Stimulated activated CD8-positive, alpha-beta memory T cell treated with anti-CD3 and anti-CD28 coated beads, Interleukin-7, amount 100 ng/mL, for 1 hour (primary cell): ENCODE measurements at places on chromosomes 6 and 20.

DNA sequence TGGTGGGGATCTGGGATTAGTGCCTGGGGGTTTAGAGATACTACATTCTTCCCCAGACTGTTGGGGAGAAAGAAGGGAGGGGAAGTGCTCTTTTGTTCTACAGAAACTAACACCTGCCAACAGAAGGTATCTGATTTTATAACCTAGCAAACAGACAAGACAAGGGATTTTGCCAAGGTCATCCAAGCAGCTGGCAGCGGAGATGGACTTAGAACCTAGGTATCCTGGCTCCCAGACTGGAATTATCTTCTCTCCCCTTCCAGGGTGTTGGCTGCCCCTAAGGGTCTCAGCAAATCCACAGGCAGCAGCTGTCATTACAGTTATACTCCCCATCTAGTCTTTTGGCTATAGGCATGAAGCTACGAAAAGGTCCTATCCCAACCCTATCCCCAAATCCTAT lies 8.4 kb downstream of the SDC4 start:
- DNase-seq = no peak

DNA sequence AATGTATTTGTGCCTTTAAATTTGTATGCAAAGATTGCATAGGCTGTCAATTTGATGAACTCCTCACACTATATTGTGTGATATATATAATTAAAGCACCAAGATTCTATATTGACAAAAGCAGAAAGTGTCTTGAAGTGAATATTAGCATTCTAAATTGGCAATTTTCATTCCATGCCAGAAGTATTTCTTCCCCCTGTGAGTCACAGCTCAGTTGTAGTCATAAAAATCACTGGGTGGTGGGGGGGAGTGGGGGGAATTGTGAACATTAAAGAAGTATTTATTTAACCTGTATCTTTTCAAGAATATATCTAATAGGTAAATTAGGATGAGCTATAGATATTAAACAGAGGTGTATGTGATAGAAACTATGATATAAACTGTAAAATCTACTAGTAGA lies 3.1 kb upstream of the ARMC2 start:
- DNase-seq = no peak

DNA sequence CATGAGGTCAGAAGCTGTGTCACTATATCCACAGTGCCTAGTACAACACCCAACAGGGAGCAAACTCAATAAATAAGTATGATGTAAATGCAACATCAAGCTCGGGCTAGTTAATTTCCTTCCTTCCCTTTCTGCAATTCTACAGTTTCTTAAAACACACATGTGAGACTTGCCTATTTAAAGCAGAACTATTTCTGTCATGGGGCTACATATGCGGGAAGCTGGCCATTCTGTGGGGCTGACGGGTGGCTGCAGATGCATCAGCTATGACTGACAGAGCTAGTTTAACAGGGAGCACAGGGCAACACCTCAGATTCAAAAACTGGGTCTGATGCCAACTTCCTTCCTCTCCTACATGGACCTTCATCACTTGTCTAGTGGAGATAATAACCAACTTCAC lies 118.1 kb upstream of the ENPP5 start:
- DNase-seq = no peak

- no peak for DNase-seq
Measured at GRCh38 chr6:105793130-105793529, 293.0 kb upstream of the PRDM1 start.

- no peak for DNase-seq
Measured at GRCh38 chr20:32510601-32511357, 74.4 kb downstream of the NOL4L start.

- DNase-seq = no peak
Measured at GRCh38 chr20:10953437-10953836, 279.6 kb upstream of the JAG1 start.

DNA sequence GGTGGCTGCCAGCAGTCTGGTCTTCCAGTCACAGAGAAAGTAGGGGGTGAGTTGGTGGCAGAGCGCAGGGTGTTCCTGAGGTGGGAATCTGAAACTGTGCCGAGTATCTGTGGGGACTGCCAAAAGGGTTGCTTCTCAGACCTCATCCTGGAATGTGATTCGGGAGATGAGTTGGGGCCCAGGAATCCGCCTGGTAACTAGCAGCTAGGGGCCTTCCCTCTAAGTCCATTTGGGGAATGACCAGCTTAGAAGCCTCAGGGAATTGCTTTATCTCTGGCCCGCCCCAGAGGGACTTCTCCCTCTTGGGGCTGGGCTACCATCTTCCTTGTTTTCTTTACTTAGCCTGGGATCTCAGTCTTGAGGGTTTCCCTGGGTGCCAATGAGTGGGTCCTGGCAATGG lies 49.6 kb downstream of the MOCS1 start:
- no peak for DNase-seq

- DNase-seq = no peak
Measured at GRCh38 chr6:31042806-31043205, 32.5 kb downstream of the MUC22 start.

DNA sequence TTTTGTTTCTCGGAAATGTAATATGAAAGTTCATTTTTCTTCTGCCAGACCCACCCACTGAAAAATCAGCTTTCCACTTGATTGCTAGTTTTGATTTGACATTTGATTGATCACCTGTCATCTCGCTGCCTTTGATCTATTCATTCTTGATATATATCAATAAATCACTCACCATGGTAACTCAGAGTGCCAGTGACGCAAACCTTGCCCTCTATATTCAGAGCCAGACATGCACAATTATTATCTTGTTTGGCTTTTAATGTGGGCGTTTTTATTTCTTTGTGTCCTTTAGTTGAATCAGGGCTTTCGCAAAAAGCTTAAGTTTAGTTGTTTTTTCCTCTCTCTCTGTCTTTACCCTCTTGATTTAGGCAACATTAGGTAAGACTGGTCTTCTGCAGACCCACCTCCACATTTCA lies 2.0 kb downstream of the TSHZ2 start:
- DNase-seq = no peak

- no peak for DNase-seq
Measured at GRCh38 chr20:4324611-4325243, 309.4 kb upstream of the RNF24 start.

GRCh38 chr6:30322527-30323501 lies 3.9 kb upstream of the TRIM39 start:
- DNase-seq = no peak

- no peak for DNase-seq
Measured at GRCh38 chr6:1620504-1621069, 10.9 kb downstream of the FOXC1 start.

GRCh38 chr6:40346246-40346645 lies 240.9 kb downstream of the LRFN2 start:
- DNase-seq = no peak

- no peak for DNase-seq
Measured at GRCh38 chr20:50041246-50041873, 58.6 kb downstream of the SNAI1 start.

GRCh38 chr6:117498159-117498558 lies 15.7 kb downstream of the DCBLD1 start:
- DNase-seq = no peak

DNA sequence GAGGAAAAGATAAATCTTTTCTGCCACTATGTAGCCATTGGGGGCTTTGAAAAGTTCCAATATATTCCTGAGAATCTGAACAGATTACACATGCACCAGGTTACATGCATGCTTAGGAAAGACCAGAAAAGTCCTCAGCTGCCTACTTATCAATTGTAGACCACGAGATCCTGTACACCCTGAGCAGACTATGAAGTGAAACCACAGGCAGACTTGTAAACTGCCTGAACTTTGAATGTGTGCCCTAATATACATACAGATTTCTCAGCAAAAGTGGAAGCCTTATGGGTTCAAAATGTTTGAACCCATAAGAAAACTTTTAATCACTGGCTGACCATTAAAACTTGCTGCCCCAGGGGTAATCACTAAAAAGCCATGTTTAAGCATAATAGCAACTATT lies 273.5 kb upstream of the RUNX2 start:
- DNase-seq = no peak

DNA sequence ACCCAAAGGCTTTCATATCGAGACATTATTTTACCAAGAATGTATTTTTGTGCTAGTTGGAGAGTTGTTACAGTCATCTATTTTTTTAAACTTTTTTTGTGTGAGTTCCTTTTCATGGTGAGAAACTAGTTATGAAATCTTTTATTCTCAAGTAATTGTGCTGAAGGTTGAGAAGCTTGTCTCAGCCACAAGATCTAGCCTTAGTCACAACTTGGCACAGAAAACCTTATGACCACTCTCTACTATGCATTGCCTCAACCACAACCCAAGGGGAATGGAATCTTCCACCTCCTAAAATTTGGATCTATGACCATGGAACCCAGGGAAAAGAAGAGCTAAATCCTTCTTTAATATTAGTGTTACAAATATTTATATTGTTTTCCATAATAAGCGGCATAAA lies 58.5 kb downstream of the HS3ST5 start:
- no peak for DNase-seq

DNA sequence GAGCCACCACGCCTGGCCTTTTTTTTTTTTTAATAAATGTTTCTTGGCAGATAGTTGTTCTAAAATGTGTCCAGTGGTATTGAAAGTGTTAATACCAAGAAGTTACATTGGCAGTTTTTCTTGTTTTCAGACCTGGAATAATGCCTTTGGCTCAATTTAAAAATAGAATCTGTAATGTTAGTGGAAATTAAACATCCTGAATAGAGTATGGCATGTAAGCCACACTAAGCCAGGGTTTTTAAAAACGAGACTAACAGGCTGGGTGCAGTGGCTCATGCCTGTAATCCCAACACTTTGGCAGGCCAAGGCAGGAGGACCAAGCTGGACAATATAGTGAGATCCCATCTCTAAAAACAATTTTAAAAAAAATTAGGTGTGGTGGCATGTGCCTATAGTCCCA lies 25.3 kb downstream of the MCM8 start:
- no peak for DNase-seq

DNA sequence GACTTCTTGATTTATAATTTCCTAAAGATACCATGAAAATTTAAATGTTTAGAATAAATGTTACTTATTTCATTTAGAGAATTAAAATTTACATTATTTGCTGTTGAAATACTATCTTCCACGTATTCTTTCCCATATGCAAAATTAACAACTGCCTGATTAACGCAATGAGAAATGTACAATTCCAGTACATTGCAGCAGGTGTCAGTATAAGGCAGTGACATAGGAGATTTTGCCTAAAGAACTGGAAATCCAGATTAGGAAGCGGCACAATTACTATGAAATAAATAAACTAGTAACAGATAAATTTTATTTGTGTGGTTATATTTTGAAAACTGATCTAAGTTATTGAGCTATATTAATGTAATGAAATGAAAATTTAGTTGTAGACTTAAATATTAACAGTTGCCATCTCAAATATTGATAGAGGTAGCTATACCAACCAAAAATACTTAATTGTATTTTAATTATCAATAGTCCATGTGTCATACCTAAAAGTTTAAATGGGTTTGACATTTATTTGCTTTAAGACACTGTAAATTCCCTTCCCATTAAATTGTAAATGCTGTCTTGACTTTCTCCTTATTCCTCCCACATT lies 300.2 kb downstream of the UTRN start:
- DNase-seq = no peak

DNA sequence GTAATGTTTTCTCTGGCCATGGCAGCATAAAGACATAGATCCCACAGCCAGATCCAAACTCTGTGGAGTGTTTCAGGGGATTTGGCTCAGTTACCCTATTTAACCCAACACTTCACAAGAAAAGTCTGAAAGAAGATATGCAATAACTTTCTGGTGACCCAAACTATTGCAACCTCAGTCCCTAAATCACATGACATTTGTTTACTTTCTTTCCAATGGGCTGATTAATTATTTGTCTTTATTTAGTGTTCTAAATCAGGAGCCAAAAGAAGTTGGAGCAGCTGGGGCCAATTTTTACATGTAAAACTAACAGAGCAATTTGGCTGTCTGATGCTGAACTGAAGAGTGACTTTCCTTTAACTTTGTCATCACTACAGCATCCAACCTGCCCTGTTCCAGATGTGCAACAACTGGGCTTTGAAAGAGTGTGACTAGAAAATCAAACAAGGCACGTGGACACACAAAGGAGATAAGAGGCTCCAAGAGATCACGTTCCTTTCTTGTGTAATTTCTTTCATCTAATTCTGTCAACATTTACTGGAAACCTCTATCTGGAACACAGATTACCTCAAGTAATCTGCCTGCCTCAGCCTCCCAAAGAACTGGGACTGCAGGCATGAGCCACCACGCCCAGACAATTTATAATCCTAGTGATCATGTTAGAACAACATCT lies 90.8 kb downstream of the TRMT11 start:
- no peak for DNase-seq

GRCh38 chr6:41122918-41123317 lies 31.2 kb downstream of the TREML1 start:
- DNase-seq = no peak

DNA sequence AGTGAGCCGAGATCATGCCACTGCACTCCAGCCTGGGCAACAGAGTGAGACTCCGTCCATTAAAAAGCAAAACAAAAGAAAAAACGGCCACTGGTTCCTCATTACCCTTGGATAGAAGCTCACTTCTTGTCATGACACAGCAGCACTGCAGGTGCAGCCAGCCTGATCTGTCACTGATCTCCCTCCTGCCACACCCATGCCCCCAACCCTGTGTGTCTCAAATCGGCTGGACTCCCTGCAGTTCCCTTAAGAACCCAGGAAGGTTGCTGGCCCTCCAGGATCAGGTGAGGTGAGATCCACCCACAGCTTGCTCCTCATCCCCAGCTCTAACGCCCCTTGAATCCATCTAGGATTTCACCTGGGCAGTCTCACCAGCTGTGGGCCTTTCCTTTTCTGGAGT lies 26.3 kb upstream of the NNAT start:
- no peak for DNase-seq

DNA sequence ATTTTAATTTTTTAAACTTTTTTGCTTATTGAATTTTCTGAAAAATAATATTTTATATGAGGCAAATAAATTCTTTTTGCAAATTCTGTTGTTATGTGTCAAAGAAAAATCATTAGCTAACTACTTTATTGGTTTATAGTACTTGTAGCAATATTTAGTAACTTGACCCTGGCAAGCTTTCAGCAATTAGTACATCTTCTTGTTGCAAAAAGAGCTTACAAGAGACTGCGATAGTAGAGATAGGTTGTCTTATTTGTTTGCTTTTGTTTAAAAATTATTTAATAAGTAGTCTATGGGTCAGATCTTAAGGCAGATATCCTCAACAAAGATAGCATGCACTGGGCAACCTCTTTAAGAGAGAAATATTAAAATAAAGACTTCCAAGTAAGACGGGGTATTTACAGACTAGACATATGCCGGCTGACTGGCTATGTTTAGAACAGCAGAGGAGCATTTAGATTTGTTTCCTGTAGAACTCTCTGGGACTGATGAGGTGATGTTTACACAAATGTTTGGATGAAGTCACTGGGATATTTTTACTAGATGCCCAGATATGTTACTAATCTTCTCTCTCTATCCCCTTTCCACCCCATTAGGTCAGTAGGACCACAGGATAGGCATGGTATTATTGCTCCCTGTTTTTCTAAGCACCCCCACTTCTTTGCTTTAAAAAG lies 25.0 kb downstream of the VGLL2 start:
- no peak for DNase-seq

GRCh38 chr6:124536157-124536841 lies 425.9 kb upstream of the RNF217 start:
- DNase-seq = no peak

GRCh38 chr6:39197521-39197920 lies 31.8 kb downstream of the KCNK5 start:
- no peak for DNase-seq

- no peak for DNase-seq
Measured at GRCh38 chr20:9319687-9320384, 194.6 kb upstream of the LAMP5 start.

- no peak for DNase-seq
Measured at GRCh38 chr6:8000636-8001035, 63.6 kb downstream of the BLOC1S5 start.

GRCh38 chr6:45686841-45687569 lies 309.3 kb upstream of the SUPT3H start:
- DNase-seq = no peak

GRCh38 chr6:5563086-5563485 lies 301.8 kb downstream of the FARS2 start:
- DNase-seq = no peak
